Ascending aorta (tissue), 2 donors: ENCODE measurements at places on chromosomes 13 and 19. TPM values are rescaled to one million over a fixed set of nuclear protein-coding genes. Genes with fewer than 3 reads are reported as not detected.

The CDX2 gene
- not detected for total RNA-seq

DNA sequence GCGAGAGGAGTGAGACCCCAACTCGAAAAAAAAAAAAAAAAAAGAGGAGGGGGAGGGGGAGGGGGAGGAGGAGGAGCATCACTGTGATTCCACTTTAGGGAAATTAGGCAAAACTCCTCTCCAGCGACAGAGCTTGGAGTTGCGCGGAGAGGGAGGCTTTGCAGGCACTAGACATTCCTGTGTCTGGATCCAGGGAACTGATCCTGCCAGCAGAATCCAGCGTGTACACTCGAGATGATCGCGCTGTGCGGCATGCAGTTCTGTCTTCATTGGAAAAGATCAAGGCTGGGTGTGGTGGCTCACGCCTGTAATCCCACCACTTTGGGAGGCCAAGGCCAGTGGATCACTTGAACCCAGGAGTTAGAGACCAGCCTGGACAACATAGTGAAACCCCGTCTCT is 29.6 kb upstream of the KLF2 start:
- DNase-seq: no peak

DNA sequence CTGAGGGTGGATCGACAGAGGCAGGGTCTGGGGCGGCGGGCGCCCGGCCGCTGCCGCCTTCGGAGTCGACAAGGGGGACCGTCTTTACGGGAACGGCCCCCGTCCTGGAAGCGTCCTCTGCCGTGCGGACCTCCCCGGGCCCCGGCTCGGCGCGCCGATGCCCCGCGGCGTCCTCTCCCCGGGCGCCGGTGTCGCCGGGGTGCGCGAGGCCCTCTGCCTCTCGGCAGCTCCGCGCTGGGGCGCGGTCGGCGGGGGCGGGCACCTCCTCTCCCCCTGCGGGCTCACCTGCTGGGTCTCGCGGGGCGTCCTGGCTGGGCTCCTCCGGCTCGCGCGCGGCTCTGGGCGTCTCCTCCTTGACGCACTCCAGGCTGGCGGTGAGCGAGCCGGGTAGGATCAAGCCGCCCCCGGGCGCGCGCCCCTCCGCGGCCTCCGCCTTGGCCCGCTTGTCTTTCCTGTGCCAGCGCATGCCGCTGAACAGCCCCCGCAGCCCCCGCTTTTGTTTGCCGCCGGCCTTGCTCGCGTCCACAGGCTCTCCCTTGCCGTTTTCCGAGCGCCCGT is 1.5 kb downstream of the AMER2 start:
- no peak for DNase-seq

DNA sequence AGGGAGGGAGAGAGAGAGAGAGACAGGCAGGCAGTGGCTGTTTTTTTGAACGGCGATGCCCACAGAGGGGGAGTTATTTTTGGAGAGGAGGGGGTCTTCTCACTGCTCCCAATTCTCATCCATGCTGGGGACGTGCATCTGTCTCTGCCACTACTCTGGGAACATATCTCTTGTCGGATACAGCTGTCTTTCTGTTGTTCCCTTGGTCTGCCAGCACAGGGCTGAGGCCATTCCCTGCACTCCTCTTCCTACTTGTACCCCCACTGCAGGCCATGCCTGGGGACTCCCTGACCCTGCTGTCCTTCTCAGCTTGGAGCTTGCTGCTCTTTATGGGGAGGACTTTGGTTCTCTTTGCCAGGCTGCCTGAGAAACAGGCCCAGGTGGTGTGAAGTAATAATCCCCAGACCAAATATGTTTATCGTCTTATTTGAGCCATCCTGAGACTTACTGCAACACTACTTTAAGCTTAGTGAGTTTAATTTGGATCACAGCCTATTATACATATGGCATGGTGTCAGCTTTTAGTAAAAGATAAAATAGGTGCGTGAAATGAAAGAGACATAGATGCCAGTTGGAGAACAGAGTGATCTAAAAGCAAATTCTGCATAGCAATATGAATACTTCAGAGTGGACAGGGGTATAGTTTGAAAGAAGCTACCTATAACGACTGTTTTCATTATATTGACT is 19.1 kb downstream of the LRCH1 start:
- no peak for DNase-seq

DNA sequence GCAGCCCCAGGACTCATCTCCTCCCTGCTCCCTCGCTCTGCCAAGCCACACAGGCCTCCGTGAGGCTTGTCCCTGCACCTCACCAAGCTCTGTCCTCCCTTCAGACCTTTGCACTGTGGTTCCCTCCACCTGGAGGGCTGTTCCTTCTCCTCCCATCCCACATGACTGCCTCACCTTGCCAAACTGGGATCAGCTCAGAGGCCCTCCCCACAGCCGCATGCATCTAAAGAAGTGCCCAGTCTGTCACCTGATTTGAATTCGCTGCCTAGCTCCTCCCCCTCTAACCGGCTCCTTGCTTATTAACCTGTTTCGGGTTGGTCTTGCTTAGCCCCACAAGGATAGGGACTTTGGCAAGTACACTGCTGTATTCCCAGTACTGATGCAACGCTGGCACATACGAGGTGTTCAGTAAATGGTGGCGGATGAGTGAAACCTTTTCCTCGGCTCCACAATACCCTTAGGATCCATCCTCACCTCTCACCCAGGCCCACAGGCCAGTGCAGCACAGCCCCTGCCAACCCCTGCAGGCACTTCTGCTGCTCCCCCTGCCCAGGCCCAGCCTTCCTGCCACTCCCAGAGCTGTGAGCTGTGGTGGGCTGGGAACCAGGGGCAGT is 4.4 kb downstream of the AKT2 start:
- DNase-seq: no peak

GRCh38 chr13:28248080-28248479 is 109.7 kb downstream of the PAN3 start:
- DNase-seq: no peak

DNA sequence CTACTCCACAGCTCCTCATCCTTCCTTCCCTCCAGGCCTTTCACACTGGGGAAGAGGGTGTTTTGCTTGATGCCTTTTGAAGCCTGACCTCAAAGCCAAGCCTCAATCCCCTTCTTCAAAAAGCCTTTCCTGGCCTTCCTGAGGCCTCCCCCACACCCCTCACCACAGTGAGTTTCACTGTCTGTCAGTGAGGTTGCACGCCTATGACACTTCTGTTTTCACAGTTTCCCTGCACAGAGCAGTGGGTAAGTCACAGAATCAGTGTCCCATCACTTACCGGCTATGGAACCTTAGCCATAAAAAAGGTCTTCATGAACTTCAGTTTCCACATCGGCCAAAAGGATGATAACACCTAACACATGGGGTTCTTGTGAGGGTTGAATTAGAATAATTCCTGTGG is 371.4 kb downstream of the UQCRFS1 start:
- no peak for DNase-seq

- no peak for DNase-seq
Observed at GRCh38 chr19:45098521-45099466, 5.8 kb downstream of the PPP1R37 start.
